ENCODE measurements at places on chromosomes 1 and 21.

DNA sequence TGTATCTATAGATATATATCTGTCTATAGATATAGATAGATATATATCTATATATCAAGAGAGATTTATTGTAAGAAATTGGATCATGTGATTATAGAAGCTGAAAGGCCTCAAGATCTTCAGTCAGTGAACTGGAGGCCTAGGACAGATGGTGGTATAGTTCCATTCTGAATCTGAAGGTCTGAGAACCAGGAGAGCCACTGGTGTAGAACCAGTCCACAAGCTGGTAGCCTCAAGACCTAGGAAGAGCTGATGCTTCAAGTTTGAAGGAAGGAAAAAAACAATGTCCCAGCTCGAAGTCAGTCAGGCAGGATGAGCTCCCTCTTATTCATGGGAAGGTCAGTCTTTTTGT lies 213.2 kb upstream of the JUN start:
- no peak for DNase-seq

GRCh38 chr1:81974222-81974841 lies 173.6 kb downstream of the ADGRL2 start:
- DNase-seq, result no peak

DNA sequence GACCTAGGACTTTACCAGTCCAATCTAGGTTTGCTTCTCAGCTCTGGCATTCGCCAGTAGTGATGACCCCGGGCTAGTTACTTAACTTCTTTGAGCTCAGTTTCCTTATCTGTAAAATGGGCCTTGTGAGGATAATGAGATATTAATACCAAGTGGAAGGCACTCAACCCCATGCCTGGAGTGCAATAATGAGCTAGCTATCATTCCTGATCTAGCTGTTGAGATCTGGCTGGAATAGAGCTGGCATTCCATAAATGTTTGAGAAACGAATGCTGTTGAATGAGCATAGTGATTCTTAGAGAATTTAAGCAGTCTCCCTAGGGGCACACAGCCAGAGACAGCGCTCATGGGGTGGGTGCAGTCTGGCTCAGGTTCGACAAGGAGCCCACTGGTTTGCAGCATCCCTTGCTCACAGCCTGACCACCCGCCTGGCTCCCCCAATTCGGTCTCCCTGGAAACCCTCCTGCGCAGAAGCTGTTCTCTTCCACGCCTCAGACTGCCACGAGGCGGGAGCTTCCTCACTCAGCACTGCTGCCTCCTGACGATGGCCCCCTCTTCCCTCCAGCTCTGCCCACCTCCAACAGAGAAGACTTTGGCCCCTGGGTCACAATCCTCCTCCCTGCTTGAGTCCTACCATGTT lies 32.5 kb downstream of the DHCR24 start:
- DNase-seq, result no peak

- no peak for DNase-seq
These were observed 52.5 kb downstream of the POU2F1 start for GRCh38 chr1:167273027-167273800.

- no peak for DNase-seq
These were observed 332.1 kb downstream of the RRAGC start for GRCh38 chr1:38527373-38527966.

GRCh38 chr1:50257940-50258685 lies 149.4 kb downstream of the ELAVL4 start:
- peak; percentile 44 for DNase-seq

GRCh38 chr1:61638911-61639605 lies 85.9 kb downstream of the TM2D1 start:
- DNase-seq, result no peak

DNA sequence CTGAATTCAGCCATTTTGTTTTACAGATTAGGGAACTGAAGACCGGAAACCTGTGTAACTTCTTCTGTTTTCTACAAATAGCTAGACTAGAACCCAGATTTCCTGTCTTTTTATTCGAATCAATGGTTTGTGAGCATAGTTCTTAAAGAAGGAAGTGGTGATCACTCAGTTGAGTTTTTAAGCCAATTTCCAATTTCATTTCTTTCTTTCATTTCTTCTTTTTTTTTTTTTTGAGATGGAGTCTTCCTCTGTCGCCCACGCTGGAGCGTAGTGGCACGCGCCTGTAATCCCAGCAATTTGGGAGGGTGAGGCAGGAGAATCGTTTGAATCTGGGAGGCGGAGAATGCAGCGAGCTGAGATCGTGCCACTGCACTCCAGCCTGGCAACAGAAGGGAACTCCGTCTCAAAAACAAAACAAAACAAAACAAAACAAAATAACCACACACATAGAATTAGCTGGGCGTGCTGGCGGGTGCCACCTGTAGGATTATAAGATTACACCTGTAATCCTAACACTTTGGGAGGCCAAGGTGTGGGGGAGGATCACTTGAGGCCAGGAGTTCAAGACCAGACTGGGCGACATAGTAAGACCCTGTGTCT lies 3.0 kb upstream of the MDM4 start:
- no peak for DNase-seq

- no peak for DNase-seq
These were observed 15.8 kb downstream of the KCNQ4 start for GRCh38 chr1:40799351-40799867.

DNA sequence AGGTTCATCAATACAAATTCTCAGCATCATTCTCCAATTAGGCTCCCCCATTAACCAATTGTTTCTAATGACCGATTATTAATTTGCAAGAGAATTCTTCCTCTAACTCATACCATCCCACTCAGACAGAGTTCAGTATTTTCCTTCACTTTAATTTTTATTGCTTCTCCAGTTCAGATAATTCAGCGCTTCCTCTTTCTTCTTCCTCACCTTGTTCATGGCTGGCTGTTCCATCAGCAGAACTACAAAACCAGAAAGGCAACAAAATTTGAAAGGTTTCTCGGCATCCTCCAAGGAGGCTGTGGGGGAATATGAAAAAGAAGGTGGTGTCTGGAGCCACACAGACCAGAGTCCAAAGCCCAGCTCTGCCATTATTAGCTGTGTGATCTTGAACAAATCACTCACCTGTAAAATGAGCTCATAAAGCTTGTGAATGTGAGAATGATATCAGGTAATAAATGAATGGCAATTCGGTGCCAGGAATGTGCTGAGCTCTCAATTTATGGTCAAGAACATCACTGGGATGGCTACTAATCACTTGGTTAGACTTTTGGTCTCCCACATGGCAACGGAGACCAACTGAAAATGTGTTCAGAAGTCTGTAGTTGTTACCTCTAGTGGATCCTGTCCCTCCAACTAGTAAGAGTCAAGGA lies 11.7 kb upstream of the ZNF436 start:
- no peak for DNase-seq

- no peak for DNase-seq
These were observed 115.5 kb upstream of the NCAM2 start for GRCh38 chr21:20882462-20883407.

- DNase-seq, result no peak
These were observed 20.9 kb upstream of the PLEKHG5 start for GRCh38 chr1:6512245-6512907.

DNA sequence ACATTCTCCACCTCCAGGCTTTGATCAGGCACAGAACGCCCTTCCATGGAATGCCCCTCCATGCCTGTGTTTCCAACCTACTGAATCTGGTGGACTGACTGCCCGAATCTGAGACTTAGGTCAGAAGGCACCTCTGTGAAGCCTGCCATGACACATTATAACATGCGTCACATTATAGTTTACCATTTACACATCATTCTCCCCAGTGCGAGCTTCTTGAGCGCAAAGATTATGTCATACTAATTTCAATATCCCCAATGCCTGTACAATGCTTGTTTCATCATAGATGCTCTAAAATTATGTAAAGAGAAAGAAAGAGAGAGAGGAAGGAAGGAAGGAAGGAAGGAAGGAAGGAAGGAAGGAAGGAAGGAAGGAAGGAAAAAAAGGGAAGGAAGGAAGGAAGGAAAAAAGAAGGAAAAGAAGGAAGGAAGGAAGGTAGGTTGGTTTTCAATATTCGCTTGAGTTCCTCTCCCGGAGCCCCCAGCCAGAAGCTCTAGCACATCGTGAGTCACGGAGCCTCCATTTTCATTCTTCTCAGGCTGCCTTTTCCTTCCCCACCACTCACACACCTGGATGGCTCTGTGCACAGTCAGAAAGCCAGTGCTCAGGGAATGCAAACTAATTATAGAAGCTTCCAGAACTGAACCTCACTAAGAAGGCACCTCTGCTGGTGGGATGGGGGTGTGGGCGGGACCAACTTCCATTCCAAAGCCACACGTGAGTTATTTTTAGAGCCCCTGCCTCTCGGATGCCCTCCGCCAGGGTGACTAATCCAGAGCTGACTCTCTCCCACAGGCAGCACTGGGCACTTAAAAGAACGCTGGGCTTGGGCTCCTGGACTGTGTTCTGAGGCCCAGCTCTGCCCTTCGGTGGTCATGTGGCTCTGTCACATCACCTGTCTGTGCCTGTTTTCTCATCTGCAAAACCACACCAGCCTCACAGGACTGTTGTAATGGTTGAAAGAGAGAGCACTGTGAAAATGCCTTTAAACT lies 27.4 kb downstream of the LAMB3 start:
- no peak for DNase-seq

GRCh38 chr1:151585622-151586021 lies 26.2 kb upstream of the SNX27 start:
- DNase-seq, result no peak

DNA sequence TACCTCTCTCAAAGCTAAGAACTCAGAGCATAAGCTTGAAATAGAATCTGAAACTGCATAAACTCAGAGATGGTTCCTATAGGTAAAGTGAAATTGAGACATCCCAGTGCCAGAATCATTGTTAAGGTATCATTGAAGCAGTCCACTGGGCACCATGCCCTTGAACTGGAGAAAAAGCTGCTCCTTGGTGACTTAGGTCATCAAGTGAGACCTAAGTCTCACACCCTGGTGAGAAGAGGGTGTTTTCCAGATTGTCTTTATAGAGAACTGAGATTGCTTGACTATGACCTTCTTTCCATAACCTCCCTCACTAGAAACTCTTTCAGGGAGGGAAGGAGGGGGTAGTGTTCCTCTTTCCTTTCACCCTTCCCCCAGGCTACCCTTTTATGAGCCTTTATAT lies 9.4 kb upstream of the ATP6V1G3 start:
- no peak for DNase-seq

- DNase-seq, result no peak
These were observed 586.3 kb downstream of the LRRIQ3 start for GRCh38 chr1:73611681-73612080.

GRCh38 chr21:40835184-40835694 lies 11.7 kb downstream of the DSCAM start:
- no peak for DNase-seq

GRCh38 chr1:6902153-6902552 lies 116.9 kb downstream of the CAMTA1 start:
- DNase-seq, result no peak

GRCh38 chr1:28671254-28671780 lies 2.7 kb downstream of the GMEB1 start:
- no peak for DNase-seq

GRCh38 chr1:71343686-71344416 lies 263.0 kb upstream of the ZRANB2 start:
- DNase-seq, result no peak

GRCh38 chr1:233251201-233251720 lies 44.3 kb downstream of the PCNX2 start:
- no peak for DNase-seq

DNA sequence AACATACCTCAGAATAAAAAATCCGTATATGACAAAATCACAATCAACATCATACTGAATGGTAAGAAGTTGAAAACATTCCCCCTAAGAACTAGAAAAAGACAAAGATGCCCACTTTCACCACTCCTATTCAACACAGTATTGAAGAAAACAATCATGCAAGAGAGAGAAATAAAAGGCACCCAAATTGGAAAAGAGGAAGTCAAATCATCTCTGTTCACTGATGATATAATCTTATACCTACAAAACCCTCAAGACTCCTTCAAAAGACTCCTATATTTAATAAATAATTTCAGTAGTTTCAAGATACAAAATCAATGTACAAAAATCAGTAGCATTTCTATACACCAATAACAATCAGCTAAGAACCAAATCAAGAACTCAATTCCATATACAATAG lies 14.7 kb downstream of the PGLYRP4 start:
- DNase-seq, result no peak

DNA sequence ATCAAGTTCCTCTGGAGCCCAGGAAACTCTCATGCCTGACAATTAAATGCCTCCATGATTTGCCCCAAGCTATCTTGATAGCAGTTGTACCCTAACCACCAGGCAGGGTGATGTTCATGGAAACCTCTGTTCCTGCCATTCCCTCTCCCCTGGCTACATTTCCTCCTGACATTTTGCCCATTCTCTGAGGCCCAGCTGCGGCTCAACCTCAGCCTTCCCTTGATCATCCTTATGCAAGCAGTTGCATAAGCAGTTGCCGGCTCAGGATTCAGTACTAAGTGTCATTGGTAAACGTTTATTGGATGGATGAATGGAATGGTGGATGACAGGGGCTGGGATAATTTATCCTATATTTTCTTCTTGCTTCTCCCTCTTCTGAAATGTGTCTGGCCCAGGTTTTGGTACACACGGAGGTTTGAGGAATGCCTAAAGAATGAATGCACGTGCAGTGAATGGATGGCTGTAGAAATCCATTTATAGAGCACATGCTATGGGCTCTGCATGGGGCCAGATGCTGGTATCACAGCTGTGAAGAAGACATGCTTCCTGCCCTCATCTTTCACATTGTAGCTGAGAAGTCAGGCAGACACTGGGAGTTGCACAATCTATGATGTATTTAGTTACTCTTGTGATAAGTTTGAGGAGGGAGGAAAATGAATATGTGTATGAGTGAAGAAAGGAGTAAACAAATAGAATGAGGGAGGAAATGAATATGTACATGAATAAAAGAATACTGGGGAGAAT lies 261.8 kb downstream of the FOXD2 start:
- no peak for DNase-seq

DNA sequence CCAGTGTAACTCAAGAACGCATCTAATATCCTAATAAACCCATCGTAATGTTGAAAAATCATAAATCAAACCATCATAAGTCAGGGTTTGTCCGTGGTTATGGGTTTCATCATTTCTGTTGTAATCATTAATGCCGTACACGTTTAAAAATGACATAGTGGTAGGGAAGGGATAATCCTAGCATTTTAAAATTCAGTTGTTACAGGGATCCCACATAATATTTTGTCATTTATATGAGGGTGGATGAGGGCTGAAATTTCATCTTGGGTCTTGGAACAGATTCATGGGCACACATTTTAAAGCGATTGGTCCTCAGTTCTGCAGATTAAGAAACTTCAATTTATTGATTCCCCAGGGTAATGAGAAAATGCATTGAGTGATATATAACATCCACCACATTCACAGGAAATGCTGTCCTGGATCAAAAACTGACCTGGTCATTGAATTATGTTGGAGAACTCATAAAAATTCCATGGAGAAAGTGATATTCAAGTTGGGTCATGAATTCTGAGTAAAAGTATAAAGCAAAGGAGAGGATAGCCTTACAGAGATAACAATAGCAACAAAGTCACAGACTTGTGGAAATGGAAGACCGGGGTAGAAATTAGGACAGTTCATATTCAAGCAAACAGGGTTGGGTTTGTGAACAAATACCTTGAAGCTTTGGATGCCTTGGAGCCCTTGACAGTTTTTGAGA lies 1527.3 kb upstream of the TPTE start:
- DNase-seq, result no peak

GRCh38 chr1:226663327-226663704 lies 75.8 kb downstream of the ITPKB start:
- DNase-seq, result no peak

GRCh38 chr1:107467286-107467685 lies 326.4 kb downstream of the NTNG1 start:
- no peak for DNase-seq

All from hematopoietic multipotent progenitor cell treated with erythropoietin and hydrocortisone succinate and interleukin-3 and kit ligand, for 17 days (in vitro differentiated cells).